ENCODE measurements at places on chromosomes 5 and 9. TPM values are rescaled to one million over a fixed set of nuclear protein-coding genes. Genes with fewer than 3 reads are reported as not detected.
A peak's percentile ranks its signal among the peaks of the same experiment; 100 is the strongest.

The LCN12 gene
- not detected for total RNA-seq

The PDLIM7 gene
- total RNA-seq, result 376 TPM

The SLC35A4 gene
- total RNA-seq, result 39.2 TPM

The HOMER1 gene
- 14.1 TPM for total RNA-seq

The WDR36 gene
- total RNA-seq, result 24.2 TPM

The ADRA1B gene
- 0.67 TPM for total RNA-seq

The WNK2 gene
- total RNA-seq, result 38.9 TPM

The PCYOX1L gene
- 4.5 TPM for total RNA-seq

The EMB gene
- 22.2 TPM for total RNA-seq

The TBCA gene
- 140 TPM for total RNA-seq

The FOXI1 gene
- total RNA-seq, result not detected

The S100Z gene
- not detected for total RNA-seq

The NME5 gene
- 1.2 TPM for total RNA-seq

The PIP5K1B gene
- total RNA-seq, result 1.3 TPM

The C9orf50 gene
- not detected for total RNA-seq

The NDFIP1 gene
- total RNA-seq, result 86.7 TPM

DNA sequence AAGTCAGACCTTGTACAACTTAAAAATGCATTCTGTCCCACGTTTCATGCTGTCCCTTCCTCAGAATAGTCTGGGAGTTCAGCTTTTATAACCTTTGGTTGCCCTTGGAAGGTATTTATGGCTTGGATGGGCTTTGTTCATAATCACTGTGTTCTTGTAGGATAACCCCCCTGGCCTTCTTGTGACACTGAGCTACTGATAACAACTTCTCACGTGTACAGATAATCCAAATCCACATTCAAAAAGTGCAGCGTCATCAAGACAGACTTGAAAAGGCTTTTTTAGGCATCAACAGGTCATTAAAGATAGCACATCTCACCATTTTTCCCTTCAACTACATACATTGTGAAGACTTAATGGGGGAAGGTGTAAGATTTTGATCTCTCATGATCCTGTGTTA, 42.0 kb downstream of the SLC1A3 start:
- ATAC-seq, result no peak

DNA sequence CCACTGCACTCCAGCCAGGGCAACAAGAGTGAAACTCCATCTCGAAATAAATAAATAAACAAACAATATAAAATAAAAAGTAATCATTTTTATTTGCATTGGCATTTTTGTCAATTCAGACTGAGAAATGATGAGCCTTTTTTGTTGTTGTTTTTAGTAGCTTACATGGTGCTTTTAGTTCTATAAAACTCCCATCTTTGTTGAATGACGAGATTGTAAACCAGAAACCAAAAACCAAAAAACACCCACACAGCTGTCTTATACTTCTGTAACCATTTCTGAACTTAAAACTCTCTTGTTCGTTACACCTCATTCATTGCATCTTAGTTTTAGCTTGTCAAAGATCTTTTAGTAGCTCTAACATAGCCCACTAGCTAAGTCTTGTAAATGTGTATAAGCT, 44.7 kb downstream of the GGTA1 start:
- no peak for ATAC-seq

- ATAC-seq, result no peak
Measured at GRCh38 chr5:11797132-11797531, 107.1 kb downstream of the CTNND2 start.

DNA sequence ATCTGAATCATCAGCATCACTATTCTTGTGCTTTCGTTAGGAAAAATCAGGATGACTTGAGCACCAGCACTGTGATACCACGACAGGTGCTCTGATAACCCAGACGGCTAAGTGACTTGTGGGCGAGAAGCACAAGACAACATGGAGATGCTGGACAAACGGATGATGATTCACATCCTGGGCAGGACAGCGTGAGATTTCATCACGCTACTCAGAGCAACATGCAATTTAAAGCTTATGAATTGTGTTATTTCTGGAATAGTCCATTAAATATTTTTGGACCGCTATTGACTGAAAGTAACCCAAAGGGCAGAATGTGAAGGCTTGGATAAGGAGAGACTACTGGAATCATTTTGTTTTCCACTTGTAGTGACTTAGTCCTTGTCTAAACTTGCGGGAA, 114.8 kb upstream of the DAPK1 start:
- peak; percentile 52 for ATAC-seq

DNA sequence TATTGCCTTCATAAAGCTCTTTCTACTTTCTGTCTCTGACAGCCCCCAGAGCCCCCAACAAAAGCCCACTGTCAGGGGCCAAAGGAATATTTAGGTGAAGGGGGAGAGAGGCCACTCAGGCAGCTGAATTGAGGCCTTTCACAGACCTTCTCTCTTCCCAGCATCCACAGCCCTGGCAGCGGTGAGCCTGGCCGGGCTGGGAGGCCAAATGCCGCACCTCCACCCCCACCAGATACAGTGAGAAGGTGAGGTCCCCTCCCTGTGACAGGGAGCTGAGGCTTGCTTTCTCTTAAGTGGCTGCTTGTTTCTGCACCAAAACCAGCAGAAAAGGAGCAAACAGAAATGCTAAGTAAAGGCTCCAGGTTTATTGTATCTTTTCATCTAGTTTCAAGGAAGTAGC, 168.1 kb downstream of the ROR2 start:
- ATAC-seq, result no peak

GRCh38 chr9:7177383-7177782, 419.6 kb downstream of the KDM4C start:
- no peak for ATAC-seq

- ATAC-seq, result no peak
Measured at GRCh38 chr5:168706655-168707069, 127.5 kb upstream of the PANK3 start.

DNA sequence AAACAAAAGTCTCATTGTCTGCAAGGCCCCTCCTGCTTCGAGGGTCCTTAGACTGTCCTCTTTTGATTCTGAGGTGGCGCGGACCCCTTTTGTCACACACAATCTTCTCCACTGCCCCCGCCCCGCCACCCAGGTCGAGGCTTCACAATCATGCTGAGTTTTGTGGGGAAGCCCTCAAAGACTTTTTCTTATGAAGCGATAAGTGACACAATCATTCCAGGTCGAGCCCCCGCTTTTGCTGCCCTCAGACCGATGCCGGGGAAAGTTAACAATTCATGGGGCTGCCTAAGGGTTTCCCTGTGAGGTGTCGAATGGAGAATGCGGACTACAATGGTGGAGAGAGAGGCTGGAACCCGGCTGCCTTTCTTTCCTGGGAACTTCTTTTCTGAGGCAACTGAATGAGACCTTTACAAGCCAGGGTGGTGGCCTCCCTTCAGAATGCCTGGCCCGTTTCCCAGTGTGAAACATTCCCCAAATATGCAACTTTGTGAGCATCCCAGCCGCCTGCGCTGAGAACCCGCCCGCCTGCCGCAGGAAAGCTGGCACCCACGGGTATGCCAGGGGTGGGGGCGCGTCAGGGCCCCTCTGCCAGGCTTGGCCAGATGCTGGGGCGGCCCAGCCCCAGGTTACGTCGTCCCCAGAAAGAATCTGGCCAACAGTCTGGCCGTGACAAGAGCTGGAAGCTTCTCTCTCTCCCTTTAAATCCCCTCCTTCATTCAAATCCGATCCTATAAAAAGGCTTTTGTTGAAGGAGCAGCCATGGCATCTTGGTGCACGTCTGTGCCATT, 71.9 kb downstream of the MAP1B start:
- ATAC-seq, result peak; percentile 83

- no peak for ATAC-seq
Measured at GRCh38 chr5:88734983-88735382, 148.0 kb downstream of the MEF2C start.

DNA sequence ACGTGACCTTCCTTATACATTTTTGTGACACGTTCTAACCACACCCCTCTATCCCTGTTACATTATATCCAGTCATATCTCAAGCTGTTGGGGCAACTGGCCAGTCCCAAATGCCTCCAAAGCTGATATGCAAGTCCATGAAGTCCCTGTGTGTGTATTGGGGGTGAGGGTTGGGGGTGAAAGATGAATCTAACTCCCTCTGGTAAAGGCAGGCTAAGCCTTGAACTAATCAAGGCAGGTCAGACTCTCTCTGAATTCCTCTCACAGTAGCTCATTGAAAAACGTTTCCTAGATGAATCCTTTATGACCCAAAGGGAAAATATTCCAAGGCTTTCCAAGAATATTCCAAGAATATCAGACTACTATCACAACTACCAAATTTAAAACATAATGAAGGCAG, 174.4 kb downstream of the MUSK start:
- ATAC-seq, result no peak

- no peak for ATAC-seq
Measured at GRCh38 chr9:130003943-130004552, 38.9 kb downstream of the FNBP1 start.

GRCh38 chr9:806285-807156, 35.0 kb upstream of the DMRT1 start:
- no peak for ATAC-seq

DNA sequence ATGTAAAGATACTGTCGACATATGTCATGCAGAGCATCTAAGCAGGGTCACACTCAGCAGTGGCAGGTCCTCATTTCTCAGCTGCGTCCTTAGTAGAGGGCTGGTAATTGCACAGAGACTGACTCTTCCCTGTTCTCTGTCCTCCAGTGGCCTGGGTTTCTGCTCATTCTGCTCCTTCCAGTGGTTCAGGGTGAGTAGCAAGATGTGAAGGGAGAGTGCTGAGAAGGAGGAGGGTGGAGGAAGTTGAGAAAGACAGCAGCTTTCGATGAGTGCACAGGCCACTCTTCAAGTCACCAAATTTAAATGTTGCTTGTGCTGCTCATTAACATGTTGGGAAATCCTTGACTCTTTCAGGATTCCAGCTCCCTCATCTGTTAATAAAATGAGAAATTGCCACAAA, 203.9 kb downstream of the FBXL7 start:
- no peak for ATAC-seq

- ATAC-seq, result no peak
Measured at GRCh38 chr5:147565524-147565923, 55.7 kb upstream of the DPYSL3 start.

DNA sequence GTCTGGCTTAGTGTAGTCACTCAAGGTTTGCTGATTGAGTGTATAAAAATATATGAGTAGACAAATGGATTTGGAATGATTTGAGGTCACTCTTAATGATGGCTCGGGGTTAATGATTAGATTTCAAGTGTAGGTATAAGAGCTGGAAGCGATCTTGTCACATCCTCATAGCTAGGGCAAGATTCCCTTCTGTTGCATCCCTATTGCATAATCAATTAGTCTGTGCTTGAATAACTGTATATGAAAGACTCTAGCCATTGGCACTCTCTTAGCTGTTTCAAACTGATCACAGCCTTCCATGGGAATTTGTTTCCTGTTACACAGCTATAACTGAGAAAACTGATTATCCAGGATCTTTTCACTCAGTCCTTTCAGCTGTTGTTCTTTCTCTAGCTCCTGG, 811.6 kb downstream of the TLE4 start:
- ATAC-seq, result no peak

- no peak for ATAC-seq
Measured at GRCh38 chr5:880816-881550, 11.6 kb downstream of the BRD9 start.

- no peak for ATAC-seq
Measured at GRCh38 chr5:107067395-107067794, 603.3 kb downstream of the EFNA5 start.

- ATAC-seq, result no peak
Measured at GRCh38 chr9:131349522-131349880, 44.4 kb upstream of the PRRC2B start.

DNA sequence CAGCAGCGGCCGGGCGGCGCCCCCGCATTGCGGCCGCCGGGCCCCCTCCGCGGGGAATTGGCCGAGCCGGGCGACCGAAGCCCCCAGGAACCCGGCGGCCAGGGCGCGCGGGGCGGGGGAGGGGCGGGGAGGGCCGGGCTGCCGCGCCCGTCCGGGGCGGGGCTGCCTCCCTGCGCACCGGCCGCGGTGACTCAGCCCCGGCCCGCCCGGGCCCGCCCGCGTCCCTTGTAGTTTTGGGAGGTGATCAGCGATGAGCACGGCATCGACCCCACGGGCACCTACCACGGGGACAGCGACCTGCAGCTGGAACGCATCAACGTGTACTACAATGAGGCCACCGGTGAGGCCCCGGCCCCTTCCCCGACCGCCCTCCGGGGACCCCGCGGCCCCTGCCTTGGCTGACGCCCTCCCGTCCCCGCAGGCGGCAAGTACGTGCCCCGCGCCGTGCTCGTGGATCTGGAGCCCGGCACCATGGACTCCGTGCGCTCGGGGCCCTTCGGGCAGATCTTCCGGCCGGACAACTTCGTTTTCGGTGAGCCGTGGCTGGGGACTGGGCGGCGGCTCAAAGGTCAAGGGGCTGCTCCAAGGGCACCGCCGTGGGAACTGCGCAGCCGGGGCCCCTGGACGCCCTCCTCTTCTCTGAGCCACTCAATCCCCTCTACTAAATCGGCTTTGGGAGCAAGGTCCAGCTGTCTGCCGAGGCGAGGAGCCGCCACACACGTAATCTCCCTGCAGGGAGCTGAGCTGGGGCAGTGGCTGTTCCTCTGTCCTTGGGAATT, 592 bp downstream of the TUBB4B start:
- ATAC-seq, result peak; percentile 56
